ENCODE measurements at places on chromosomes 16 and 17. TPM values are rescaled to one million over a fixed set of nuclear protein-coding genes. Genes with fewer than 3 reads are reported as not detected.

GRCh38 chr17:16003841-16004240 is 4.2 kb downstream of the TTC19 start:
- DNase-seq, result no peak

The FBXL16 gene
- polyA plus RNA-seq, result 2.7 TPM

The DHRS7C gene
- not detected for polyA plus RNA-seq

The GPS1 gene
- 138 TPM for polyA plus RNA-seq

GRCh38 chr16:53768593-53768992 is 64.6 kb downstream of the FTO start:
- no peak for DNase-seq

DNA sequence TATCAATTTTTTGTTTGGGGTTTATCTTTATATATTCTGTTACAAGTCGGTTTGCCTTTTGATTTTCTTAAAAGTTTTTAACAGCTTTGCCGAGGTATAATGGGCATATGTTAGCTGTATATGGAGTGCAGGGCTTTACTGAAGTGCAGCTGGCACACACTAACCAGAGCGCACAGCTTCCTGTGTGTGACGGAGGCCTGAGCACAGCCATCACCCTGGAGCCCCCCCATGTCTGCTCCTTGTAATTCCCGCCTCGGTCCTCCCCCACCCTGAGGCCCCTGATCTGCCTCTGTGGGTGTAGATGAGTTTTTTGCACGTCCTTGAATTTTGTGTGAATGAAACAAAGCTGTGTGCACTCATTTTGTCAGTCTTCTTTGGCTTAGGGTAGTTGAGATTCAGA is 60.1 kb upstream of the ZNF750 start:
- DNase-seq, result no peak

Measured in renal cortex interstitium (tissue), 15 donors.